Activated CD8-positive, alpha-beta T cell treated with anti-CD3 and anti-CD28 coated beads, Interleukin-2, amount 10 ng/mL, durations not matched to agents 7 days and 5 days (primary cell): ENCODE measurements at places on chromosomes 16 and 17. TPM values are rescaled to one million over a fixed set of nuclear protein-coding genes. Genes with fewer than 3 reads are reported as not detected.

Gene RND2
- total RNA-seq: not detected

Gene RPS15A
- 1,594 TPM for total RNA-seq

Gene GRAPL
- 13.6 TPM for total RNA-seq

DNA sequence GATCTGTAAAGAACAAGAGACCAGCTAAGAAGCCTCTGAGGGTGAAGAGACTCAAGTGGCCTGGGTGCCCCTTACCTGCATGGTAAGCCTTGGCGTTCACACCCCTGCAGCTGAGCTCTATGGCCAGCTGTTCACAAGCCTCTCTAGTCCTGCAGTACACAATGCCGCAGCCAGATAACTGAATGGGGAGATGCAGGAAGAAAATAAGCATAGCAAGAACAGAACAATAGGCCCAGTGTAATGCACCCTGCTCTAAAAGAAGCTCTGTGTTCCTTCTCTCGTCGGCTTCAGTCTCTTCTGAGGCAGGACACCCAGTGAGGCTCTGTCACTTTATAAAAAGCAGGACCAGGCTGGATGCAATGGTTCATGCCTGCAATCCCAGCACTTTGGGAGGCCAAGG lies 5.4 kb downstream of the RECQL5 start:
- no peaks in the 10 kb centered on the region for H3K27me3 ChIP-seq
- peaks cover 16% of the 10 kb centered on the region for H3K36me3 ChIP-seq
- no peak for DNase-seq
- no peak overlapping the region for H3K4me3 ChIP-seq
- H3K4me1 ChIP-seq: peaks cover 12% of the 10 kb centered on the region

- peak overlapping the region; percentile 64 for H3K4me3 ChIP-seq
- H3K27ac ChIP-seq: peak overlapping the region; percentile 95
- peaks cover 56% of the 10 kb centered on the region for H3K4me1 ChIP-seq
- DNase-seq: peak; percentile 78
Observed at GRCh38 chr16:30551781-30552180, 6.4 kb downstream of the ZNF764 start.
